Amniotic stem cell (primary cell): ENCODE measurements at places on chromosomes 5 and 9.

DNA sequence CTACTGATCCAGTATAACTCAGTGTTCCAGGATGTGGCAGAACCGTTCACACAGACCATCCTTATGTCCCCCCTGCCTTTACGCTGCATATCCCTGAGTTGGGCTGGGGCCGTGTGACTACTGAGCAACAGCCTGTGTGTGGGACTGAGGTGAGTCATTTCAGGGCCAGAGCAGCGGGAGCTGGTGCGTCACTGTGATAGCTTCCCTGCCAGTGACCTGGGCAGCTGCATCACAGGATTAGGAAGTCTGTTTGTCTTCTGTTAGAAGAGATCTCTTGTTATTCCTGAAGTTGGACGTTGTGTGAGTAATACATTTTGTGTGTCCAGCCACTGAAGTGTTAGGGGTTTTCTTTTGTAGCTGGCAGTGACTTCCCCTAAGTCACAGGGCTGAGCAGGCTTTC is 35.6 kb downstream of the TPPP start:
- peak; percentile 54 for DNase-seq

GRCh38 chr5:177333420-177334154 is 17.9 kb downstream of the LMAN2 start:
- DNase-seq, result no peak

- no peak for DNase-seq
Measured at GRCh38 chr5:74402553-74402952, 238.0 kb downstream of the ENC1 start.

DNA sequence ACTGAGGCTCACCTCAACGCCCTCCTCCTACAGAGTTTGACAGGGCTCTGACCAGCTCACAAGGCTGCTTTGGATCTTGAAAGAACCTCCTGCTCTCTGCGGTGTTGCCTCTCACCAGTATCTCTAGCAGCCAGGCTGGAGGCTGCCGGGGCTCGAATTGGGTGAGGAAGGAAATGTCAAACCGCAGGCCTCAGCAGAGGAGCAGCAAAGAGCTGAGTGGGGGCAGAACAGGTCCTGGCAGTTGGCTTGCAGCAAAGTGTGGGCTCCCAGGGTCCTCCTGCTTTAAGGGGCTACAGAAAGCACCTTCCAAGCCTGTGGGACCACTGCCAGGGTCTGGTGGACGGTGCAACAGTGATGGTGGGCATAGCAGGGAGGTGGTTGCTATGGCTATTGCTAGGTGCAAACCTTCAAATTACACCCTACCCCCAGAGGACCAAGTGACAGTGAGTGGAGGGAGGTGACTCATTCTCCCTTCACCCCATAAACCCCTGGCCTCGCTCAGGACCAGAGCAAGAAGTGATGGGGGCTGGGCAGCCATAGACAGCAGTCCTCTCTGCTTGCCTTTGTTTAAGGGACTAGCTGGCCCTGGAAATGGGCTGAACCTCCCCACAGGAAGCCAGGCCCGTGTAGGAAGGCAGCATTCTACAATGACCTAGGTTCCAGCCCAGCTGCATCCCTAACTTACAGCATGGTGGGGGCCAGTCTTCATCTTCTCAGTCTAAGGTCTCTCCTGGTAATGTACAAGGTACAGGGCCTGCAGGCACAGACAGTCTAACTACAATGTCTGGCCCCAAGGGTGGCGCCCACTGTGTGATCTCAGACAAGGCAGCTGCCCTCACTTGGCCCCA is 18.7 kb downstream of the LCP2 start:
- no peak for DNase-seq

DNA sequence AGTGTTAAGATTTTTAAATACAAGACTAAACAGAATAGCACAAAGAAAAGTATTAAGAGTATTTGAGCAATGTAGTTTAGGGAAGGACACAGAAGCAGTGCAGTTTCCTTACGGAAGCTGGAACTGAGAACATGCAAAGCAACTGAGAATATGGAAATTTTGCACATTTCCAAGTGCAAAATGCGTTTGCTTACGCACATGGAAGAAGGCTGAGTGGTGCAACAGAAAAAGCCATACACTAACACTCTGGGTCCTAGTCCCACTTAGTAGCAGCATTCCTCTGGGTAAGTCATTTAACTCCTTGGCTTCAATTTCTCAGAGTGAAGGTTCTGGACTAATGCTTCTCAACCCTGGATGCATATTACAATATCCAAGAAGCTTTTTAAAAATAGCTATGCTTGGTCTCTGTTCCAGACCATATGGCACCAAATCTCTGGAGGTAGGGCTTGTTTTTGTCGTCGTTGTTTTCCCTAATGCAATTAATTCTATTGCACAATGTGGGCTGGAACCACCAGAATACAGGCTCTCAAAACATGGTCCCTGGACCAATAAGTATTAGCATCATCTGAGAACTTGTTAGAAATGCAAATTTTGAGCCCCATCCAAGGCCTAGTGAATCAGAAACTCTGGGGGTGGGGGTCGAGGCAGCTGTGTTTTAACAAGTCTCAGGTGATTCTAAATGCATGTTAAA is 65.2 kb upstream of the DEPDC1B start:
- DNase-seq, result no peak

DNA sequence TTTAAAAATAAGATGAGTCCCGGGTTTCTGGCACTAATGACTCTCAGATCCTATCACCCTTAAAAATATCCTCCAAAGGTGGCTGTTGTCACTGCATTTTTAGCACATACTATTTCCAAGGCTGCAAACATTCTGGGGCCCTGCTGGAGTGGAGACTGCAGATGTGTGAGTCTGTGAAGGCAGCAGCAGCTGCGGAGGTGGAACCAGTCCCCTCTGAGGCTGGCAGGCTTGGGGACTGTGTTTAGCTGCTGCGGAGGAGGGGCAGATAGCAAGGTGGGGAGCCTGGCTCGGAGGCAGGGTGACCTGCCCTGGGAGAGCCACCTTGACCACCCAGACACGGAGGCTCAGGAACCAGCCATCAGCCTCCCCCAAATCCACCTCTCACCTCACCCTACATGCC is 77.0 kb downstream of the C5orf15 start:
- DNase-seq, result no peak

GRCh38 chr5:174222891-174223290 is 177.4 kb downstream of the NSG2 start:
- no peak for DNase-seq

GRCh38 chr9:98225015-98225442 is 30.4 kb downstream of the TBC1D2 start:
- no peak for DNase-seq

- DNase-seq, result no peak
Measured at GRCh38 chr5:145243016-145243415, 592.1 kb downstream of the PRELID2 start.

GRCh38 chr5:102722931-102723330 is 32.2 kb upstream of the PAM start:
- DNase-seq, result no peak

GRCh38 chr5:140224658-140225057 is 49.7 kb downstream of the CYSTM1 start:
- DNase-seq, result no peak

GRCh38 chr9:111661802-111662521 is 557 bp downstream of the GNG10 start:
- DNase-seq, result peak; percentile 18

DNA sequence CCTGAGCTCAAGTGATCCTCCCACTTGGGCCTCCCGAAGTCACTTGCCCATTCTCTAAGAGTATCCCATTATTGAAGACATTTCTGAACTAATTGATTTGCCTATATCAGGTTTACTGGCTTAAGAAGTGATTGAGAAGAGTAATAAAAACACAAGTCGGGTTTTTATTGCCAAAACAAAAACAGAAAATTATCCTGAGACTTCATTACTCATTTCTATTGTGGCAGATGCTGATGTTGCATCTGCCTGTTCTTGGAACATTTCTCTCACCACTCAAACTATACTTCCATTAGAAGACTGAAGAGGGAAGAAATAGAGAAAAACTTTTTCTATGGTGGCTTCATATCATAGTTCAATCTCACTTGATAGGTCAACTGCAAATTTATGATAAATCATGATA is 41.9 kb upstream of the PLPP1 start:
- no peak for DNase-seq

GRCh38 chr5:76388791-76389512 is 14.1 kb upstream of the IQGAP2 start:
- DNase-seq, result no peak

GRCh38 chr9:21690561-21690960 is 111.9 kb upstream of the MTAP start:
- no peak for DNase-seq

DNA sequence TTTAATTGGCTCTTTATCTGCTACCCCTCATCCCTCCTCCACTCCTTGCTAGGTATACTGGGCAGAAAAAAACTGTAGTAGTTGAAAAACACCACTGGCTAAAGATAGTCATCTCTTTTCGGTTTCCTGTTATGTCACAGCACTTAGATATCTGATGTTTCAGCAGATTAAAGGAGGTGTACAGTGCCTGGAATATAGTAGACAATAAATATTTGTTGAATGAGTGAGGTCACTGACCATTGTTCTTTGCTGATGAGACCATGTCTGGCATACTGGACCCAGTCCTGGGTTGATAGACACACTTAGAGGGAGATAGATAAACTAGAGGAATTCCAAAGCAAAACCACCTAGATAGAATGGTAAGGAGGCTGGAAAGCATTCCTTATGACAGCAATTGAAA is 3.2 kb downstream of the GRPEL2 start:
- no peak for DNase-seq

DNA sequence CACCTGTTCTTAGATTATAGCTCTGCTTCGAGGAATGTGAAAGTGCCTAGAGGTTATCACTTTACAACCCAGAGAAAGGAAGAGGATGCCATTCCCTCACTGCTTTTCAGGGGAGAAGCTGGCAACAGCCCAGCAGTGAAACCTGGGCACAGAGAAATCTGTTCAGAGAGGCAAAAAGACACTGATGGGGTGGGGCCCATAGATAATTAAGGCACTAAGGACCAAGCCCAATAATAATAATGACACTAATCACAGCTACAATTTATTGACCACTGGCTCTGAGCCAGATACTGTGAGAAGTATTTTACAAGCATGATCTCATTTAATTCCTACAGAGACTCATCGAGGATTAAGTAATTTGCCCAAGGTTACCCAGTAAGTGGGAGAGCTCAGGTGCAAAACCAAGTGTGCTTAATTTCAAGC is 168.3 kb downstream of the PIK3R1 start:
- DNase-seq, result no peak

GRCh38 chr9:127358023-127358535 is 38.9 kb upstream of the SLC2A8 start:
- DNase-seq, result no peak

DNA sequence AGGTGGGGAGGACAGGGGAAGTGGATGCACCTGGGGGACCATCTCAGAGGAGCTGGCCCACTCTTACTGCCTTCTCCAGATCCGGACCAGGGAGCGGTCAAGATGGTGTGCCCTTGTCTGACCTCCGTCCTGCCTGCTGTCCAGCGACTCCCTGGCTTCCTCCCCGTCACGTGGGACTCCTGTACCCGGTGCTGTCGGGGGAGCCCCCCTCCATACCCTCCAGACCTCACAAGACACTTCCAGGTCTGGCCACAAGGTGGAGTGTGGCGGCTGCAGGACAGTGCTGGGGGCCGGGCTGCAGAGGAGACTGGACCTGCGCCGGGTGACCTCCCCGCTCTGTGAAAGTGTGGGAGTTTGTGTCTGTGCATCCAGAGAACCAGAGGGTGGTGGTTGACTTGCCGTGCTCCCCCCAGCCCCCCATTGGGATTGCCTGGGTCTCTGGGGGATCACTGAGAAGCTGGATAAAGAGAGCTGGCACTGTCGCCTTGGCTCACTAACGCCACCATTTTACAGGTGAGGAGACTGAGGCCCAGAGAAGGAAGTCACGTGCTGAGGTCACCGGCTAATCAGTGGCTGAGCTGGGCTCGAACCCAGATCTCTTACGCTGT is 1.9 kb upstream of the CRB2 start:
- peak; percentile 42 for DNase-seq

- no peak for DNase-seq
Measured at GRCh38 chr9:71928806-71929205, 17.4 kb downstream of the C9orf85 start.

DNA sequence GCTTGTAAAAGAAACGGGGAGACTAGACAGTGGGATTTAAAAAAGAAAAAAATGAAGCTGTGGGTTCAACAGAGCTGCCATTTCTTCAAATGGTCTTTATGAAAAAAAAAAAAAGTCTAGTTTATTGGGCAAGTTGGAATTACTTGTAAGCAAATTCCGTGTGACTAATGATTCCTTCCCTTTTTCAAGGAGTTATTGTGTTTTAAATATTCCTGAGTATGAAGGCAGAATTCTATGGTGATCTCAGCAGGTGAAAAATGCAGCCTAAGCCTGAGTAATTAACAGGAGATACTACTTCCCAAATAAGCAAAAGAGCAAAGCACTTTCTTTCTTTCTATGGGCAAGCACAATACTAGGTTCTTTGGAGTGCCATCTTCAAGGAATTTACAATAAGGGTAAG is 481.9 kb downstream of the ZNF608 start:
- no peak for DNase-seq

DNA sequence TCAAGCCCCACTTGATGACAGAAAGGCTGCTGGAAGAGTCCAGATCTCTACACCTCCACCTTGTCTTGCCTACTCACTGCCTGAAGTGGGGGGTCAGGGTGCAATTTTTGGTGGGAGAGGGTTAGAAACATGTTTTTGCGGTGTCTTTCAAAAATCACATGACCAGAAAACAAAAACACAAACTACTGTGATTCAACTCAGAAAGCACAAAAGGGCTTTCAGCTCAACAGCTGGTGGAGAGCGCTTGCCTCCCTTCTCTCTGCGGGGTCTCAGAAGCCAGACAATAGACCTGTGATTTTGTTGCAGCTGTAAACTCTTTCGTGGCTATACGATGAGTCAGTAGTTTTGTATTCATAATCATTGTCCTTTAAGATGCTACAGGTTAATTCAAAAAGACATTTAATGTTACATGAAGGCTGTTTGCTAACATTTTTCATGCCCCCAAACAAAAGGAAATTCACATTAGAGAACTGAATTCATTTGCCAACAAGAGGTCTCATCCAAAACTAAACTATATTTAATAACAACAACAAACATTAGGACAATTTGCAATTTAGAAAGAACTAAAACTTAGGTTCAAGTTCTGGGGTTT is 172.6 kb upstream of the RAI14 start:
- no peak for DNase-seq

GRCh38 chr5:148202531-148203203 is at the start of gene SPINK6:
TSS of gene SPINK6 (plus strand) at chr5:148203042. CDS start at chr5:148203097, 55 bp downstream.
- DNase-seq, result no peak
